ENCODE measurements at places on chromosomes 13 and 19.

DNA sequence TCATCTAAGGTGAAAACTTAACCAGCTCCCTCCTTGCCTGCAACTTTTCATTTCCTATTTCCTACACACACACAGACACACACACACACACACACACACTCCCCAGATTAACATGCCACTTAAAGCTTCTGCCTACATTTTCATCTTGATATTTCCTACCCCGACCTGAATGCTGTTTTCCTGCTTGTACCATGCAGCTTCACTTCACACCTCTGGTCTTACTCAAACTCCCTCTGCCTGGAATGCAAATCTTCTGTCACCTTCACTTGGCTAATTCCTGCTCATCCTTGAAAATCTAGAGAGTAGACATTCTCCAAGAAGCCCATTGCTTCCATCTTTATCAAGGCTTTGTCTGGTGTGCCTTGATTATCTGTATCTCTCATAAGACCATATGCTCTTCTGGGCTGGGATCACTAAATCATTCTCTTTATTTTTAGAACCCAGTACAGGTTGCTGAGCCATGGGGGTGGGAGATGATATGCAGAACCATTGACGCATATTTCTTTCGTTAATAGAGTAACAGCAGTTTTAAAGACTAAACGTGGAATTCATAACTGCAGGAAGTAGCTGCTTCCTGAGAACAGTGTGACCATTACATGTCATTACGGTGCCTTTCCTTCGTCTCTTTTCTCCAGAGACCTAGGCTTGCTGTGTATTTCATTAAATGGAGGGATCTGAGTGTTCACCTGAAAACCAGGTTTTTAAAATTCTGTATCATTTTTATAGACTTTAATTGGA is 37.7 kb downstream of the CNMD start:
- DNase-seq = no peak

GRCh38 chr13:111033172-111034130 is 81.7 kb upstream of the ARHGEF7 start:
- DNase-seq = no peak

DNA sequence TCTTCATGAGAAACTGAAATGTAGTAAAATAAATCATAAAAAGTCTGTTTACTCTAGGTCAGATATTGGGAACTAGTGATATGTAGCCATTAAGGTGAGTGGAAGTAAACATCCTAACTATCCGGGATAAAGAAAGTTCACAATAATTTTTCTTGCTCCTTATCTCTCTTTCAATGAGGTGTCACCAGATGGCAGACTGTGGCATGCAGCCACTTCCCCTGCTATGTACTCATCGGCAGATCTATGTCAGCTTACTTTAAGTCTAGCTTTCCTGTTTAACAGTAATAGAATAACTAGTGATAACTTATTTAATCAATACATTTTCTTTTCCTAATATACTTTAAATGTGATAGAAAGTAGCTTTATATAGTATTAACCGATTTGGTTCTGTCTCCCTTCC is 181.9 kb downstream of the NDFIP2 start:
- peak; percentile 10 for DNase-seq

DNA sequence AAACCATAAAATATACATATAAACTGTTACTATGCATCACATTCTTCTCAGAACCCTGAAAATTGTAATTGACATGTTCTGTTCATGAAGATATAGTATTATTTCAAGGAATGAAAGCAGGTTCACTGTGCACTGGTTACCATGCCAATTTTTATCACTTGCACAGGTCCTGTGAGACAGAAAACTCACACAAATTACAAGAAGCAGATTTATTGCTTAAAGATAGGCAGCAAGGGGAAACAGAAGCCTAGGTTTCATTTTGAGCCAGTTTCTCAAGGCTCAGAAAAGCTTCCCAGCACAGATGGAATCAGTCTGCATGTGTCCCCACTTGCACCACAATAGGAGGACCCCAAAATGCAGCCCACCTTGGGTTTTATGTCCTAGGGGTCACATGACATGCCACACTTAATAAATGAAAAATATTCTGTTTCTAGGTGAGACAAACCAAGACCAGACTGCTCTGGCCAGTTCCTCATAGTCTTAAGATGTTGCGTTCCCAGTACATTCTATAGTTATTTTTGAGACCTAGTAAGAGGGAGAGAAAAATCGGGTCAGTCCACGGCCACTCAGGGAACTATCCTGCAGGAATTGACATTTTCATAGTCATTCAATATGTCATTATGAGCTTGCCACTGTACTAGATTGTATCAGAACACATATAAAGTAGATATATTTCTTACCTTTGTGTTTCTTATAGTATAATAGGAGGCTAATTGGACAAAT is 459.1 kb upstream of the ATXN8OS start:
- no peak for DNase-seq

DNA sequence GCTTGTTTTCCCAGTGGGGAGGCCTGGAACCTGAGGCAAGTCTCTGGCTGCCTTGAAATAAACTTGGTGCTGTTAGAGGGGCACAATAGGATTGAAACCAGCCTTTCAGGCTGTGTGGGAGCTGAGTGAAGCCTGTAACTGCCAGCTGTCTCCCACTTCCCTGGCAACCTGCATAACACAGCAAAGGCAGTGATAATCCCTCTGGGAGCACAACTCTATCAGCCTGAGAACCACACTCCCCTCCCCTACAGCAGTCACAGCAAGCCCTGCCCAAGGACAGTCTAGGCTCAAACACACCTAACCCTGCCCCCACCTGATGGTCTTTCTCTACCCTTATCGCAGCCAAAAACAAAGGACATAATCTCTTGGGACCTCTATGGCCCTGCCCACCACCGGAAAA is 683.8 kb upstream of the ATXN8OS start:
- DNase-seq = no peak

DNA sequence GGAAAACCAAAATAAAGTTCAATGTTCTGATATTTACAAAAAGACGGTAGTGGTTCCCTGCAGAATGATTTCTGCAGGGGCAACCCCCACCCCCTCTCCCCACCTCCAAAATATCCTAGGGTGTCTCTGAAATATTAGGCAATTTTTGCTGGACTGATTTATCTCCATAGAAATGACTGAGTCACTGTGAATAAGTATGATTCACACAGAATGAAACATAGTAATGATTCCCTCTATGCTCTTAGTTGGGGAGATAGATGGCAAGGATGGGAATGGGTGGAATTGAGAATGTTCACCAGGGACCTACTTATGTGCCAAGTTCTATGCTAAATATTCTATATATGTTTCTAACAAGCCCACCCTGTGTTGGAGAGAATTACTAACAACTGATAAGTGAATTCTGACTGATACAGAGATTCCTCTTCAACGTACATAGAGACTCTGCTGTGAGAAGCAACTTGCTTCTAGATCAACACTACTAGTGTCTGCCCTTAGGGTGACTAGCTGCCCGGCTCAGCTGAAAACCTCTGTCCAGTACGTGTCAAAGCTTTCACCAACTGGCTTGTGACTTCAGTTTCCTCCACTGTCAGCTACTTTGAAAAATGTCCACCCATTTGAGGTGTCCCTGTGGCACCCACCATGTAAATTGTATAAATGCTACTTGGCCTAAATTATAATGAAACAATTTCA is 38.4 kb upstream of the RAP2A start:
- DNase-seq = no peak

- no peak for DNase-seq
These were observed 5.9 kb upstream of the ACOD1 start for GRCh38 chr13:76942363-76942762.

- no peak for DNase-seq
These were observed 70.1 kb downstream of the GGACT start for GRCh38 chr13:100518394-100519062.

DNA sequence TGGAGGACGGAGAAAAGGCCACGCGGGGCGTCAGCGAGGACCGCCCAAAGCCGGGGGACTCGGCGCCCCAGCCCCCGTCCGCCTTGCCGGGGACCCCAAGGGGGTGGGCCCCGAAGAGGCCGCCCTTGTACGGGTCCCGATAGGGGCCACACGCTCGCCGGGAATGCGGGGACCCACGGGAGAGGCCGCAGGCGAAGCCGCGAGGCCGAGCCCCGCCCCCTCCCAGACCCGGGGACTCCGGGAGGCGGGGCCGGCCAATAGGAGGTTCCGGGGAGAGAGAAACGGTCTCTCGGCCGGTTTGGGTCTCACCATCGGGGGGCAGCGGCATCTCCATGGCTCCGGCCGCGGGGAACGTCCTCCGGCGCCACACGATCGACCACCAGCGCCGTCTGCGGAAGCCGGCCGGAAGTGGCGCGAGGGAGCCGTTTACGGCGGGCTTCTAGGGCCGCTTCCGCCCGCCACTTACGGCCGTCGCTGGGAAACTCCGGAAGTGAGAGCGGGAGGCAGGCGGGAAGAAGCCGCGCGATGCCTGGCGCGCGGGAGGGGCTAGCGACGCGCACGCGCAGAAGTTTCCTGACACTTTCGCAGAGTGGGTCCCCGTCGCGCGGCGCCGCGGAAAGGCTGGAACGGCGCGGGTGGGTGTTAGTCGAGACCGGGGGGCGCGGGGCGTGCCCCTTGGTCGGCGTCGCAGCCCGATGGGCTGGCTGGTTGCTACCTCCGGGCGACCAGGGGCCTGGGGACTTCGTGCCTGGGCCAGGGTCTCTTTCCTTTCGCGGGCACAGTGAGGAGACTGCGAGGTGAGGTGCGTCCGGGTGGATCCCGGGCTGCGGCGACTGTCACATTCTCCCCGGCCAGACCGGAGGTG is at the start of gene CHERP:
Gene CHERP, minus strand, starts transcription at position 393 of the 865 bp plus-strand sequence. Its CDS starts 59 bp downstream, at position 334.
- peak; percentile 95 for DNase-seq

GRCh38 chr19:18349524-18350128 is 9.2 kb downstream of the PGPEP1 start:
- peak; percentile 63 for DNase-seq

GRCh38 chr13:26557393-26558073 is at the start of gene WASF3:
Gene WASF3 (plus strand): TSS chr13:26557683. CDS start chr13:26642271, 84,588 bp downstream.
- peak; percentile 86 for DNase-seq

DNA sequence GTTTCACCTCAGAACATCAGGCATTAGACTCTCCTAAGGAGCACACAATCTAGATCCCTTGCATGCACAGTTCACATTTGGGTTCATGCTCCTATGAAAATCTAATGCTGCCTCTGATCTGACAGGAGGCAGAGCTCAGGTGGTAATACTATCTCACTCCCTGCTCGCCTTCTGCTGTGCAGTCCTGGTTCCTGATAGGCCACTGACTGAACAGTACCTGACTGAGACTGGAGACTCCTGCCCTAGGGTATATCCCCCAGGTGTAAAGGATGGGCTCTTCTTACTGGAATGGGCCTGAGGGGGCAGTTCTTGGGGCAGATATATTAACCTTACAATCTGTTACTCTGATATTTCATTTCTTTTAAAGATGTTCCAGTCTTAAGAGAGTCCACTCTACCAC is 6.3 kb downstream of the OBI1 start:
- no peak for DNase-seq

DNA sequence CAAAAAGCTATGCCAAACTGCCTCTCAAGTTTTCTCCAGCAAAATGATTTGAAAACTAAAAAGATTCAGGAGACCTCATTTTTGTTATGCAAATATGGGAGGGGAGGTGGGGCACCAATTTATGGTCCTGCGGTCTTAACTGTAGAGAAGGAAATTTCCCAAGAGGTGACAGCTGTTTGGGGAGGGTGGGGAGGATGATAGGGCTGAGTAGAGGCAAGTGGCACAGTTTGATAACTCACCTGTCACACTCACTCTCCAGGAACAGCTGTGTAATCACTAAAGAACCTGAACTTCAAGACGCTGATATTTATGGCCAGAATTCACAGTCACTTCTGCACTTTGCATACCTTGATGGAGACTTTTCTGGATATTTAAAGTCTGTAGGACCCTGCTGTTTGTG is 232.9 kb upstream of the STARD13 start:
- DNase-seq = no peak

DNA sequence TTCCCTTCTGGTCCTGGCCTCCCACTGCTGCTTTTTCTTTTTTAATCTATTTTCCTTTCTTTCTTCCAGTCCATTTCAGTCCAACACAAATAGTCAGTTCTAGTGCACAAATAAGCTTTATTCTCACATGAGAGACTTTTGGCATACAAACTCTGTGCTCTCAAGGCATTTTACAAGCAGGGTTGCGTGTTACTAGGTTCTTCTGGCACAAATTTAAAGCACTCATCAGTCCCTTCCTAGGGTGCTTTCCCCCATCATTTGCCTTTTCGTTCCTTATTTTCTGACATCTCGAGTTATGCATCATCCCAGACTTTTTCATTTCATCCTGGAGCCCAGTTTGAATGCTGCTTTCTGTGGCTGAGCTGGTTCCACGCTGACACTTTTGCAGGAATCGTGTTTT is 29.8 kb upstream of the IL17D start:
- DNase-seq = no peak

GRCh38 chr19:39671739-39672363 is 16.1 kb downstream of the LGALS16 start:
- DNase-seq = no peak

DNA sequence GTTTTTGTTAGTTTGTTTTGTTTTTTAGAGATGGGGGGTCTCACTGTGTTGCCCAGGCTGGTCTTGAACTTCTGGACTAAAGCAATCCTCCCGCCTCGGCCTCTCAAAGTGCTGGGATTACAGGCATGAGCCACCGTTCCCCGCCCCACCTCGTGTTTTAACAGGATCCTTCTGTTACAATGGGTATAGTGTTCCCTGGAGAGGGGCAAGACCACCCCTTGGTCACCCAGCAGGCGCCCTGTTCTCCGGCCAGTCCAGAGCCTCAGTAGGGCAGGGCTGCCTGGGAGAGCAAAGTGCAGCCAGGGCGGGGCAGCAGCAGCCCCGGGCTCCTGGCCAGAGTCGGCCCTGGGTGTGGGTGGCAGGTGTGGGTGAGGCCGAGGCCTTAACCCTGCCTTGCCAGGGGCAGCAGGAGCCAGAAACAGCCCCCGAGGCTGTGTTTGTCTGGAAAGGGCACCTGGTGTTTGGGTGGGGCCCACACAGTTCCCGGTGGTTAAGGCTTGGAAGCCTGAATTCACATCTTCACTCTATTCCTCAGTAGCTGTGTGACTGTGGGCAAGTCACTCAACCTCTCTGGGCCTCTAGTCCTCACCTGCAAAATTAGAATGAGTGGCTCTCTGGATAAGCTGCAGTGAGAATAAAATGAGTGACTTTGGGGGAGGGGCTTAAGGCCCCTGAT is 7.2 kb downstream of the VASP start:
- peak; percentile 92 for DNase-seq

Measured in transverse colon (tissue), 4 donors.